ENCODE measurements at places on chromosomes 4 and X. TPM values are rescaled to one million over a fixed set of nuclear protein-coding genes. Genes with fewer than 3 reads are reported as not detected.

GRCh38 chr4:177964693-177965168 lies 522.5 kb upstream of the AGA start:
- no peak for DNase-seq

- DNase-seq, result peak; percentile 59
Measured at GRCh38 chr4:26410385-26411293, 79.6 kb downstream of the CCKAR start.

Gene GAGE13
- not detected for total RNA-seq

Gene ADRA2C
- total RNA-seq, result 11.4 TPM

Measured in cardiac muscle cell (in vitro differentiated cells and primary cell).